ENCODE measurements at places on chromosomes 11 and 22.

GRCh38 chr11:119983240-119983732 is 154.6 kb downstream of the TRIM29 start:
- DNase-seq, result no peak

- DNase-seq, result no peak
These were observed 621 bp downstream of the HMOX1 start for GRCh38 chr22:35381424-35382009.

DNA sequence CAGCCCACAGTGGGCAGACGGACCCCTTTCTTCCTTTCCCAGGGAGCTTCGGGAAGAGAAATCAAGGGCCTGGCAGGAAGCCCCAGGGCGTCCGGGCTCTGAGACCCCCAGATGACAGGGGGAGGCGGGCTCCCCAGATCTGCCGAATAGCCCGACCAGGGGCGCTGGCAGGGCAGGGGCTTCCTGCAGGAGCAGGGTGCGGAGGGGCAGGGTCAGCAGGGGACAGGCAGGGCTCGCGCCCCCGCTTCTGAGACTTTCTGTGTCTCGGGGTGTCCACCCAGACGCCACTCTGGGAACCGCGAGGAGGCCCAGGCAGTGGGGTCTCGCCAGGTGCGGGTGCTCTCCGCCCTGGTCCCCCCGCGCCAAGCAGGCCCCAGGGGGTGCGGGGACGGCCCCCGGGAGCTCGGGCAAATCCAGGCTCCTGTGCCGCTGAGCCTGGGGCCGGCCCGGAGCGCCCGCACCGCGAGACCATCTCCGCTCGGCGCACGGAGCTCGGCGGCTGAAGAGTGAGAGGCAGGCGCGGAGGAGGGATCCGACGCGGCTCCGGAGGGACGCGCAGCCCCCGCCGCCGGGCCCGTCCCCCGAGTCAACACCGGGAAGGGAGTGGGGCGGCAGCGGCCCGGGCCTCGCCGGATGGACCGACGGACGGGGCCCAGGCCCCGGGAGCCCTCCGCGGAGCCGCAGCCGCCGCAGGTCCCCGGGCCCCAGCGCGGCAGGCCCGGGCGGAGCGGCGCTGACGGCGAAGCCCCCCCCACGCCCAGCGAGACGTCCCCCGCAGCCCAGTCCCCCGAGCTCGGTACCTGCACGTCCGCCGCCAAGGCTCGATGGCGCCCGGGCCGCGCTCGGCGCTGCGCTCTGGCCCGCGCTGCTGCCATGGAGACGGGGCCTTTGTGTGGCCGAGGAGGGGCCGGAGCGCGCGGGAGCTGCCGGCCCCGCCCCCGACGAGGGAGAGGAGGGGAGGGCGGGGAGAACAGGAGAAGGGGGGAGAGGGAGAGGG is at the start of gene PLXNB2:
PLXNB2 (minus strand) TSS at position 894 of the 997 bp plus-strand sequence. CDS start 17,062 bp downstream, outside the sequence.
- no peak for DNase-seq

GRCh38 chr11:81915045-81915444 is 818.6 kb downstream of the FAM181B start:
- no peak for DNase-seq

GRCh38 chr11:117830072-117830471 is 5.5 kb upstream of the FXYD2 start:
- no peak for DNase-seq
